ENCODE measurements at places on chromosomes 16 and 17. TPM values are rescaled to one million over a fixed set of nuclear protein-coding genes. Genes with fewer than 3 reads are reported as not detected.
A peak's percentile ranks its signal among the peaks of the same experiment; 100 is the strongest.

DNA sequence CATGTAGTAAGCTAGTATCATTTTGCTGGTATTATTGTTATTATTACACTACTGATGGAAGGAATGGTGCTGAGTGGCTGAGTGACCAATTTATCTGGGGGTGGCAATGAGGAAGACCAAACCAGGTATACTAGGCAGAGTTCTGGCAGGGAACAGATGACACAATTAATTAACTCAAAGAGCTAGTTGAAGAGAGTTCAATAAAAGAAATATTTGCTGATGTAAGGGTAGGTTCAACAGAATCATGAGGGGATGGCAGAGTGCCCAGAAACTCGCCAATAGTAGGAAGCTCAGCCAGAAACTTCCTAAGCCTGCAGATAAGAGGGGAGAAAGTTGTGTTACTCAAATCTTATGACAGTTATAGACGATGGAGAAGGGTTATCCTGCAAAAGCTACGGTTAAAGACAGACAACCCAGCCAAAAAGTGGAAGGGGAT, 352.5 kb downstream of the KCNJ2 start:
- H3K27ac ChIP-seq = no peak overlapping the region
- H3K36me3 ChIP-seq = no peaks in the 10 kb centered on the region
- peaks cover 8% of the 10 kb centered on the region for H3K4me1 ChIP-seq
- H3K27me3 ChIP-seq = no peaks in the 10 kb centered on the region

DNA sequence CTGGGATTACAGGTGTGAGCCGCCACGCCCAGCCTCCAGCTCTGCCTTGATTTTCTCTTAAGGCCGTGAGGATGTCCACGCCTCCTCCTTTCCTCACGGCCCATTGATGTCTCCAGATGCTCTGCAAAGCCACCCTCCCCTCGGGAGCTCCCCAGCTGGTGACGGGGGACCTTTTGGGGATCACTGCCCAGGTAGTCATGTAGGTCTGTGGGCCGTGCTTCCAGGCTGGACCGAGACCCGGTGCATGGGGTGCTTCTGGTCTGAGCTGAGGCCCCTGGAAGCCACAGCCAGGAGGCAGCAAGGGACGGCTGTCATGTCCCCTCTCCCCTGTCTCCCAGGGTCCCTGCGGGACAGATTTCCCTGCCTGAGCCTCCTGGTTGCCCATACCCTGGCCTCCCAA, 277.8 kb downstream of the SEC14L1 start:
- H3K27me3 ChIP-seq = no peaks in the 10 kb centered on the region
- DNase-seq = no peak
- H3K36me3 ChIP-seq = peaks cover 5% of the 10 kb centered on the region

Gene CDH15
- 0.09 TPM for total RNA-seq

Gene SEZ6L2
- total RNA-seq = 6.4 TPM

GRCh38 chr16:66942981-66943380, 7.7 kb downstream of the CES2 start:
- no peaks in the 10 kb centered on the region for H3K4me1 ChIP-seq
- peaks cover 48% of the 10 kb centered on the region for H3K36me3 ChIP-seq
- no peak overlapping the region for H3K4me3 ChIP-seq
- no peaks in the 10 kb centered on the region for H3K27me3 ChIP-seq

DNA sequence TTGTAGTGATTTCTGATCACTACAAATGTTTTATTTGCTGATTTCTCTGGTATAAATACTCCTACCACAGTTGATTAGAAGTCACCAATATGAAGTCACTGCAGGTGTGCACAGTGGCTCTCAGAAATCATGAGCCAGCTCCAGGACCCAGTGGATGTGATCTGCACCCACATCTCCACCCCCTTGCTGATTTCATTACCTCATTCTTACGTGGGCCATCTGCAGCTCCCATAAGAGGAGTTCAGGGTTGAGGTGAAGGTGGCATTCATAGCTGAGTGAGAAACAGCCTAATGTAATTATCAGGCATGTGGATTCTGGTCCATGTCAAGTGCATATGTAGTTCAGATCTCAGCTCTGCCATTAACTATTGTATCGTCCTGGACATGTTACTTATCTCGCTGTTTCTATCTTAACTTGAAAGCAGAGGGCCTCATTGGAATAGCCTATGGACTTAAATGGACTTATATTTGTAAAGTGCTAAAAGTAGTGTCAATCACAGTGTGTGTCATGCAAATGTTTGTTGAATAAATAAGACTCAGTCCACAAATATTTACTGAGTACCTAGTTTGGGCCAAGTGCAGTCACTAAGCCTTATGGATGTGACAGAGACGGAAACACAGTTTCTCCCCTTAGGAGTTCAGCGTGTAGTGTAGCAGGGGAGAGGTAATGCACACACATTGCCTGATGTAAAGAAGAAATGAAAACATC, 40.7 kb upstream of the ZKSCAN2 start:
- no peaks in the 10 kb centered on the region for H3K36me3 ChIP-seq
- H3K4me1 ChIP-seq = no peaks in the 10 kb centered on the region
- DNase-seq = no peak
- no peak overlapping the region for H3K27ac ChIP-seq

- peaks cover 3% of the 10 kb centered on the region for H3K36me3 ChIP-seq
- DNase-seq = peak; percentile 90
- peaks cover 53% of the 10 kb centered on the region for H3K4me1 ChIP-seq
- no peak overlapping the region for H3K27ac ChIP-seq
- no peaks in the 10 kb centered on the region for H3K27me3 ChIP-seq
Observed at GRCh38 chr17:82892899-82893565, 53.2 kb upstream of the ZNF750 start.

DNA sequence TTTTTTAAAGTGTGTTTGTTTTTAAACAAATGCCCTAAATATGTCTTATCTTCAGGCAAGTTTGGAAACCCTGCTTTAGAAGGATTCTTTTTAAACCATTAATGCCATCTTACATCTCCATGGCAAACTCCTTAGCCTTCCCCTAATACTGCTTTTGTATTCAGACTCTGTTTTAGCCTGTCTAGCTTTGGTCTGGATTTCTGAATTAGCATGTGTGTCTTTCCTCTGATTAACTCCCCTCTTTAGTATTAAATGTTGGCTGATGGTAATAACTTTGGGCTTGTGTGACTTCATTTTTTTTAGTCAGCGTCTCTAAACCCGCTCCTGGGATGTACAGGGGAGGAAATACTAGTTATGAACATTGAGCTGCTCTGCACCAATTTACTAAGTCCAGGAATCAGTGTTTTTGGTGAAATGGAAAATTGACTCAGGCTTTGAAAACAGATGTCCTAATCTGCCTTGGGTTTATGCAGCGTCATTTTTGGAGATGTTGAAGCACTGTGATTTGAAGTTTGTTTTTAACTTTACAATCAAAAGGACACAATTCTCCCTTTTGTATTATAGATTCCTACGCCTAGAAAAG, 22.2 kb downstream of the WIPF2 start:
- H3K27ac ChIP-seq = no peak overlapping the region
- no peak for DNase-seq
- no peaks in the 10 kb centered on the region for H3K4me1 ChIP-seq
- no peak overlapping the region for H3K4me3 ChIP-seq
- H3K27me3 ChIP-seq = no peaks in the 10 kb centered on the region
- H3K36me3 ChIP-seq = peaks cover 4% of the 10 kb centered on the region

Gene EVPLL
- 4.0 TPM for total RNA-seq

- H3K36me3 ChIP-seq = no peaks in the 10 kb centered on the region
- peaks cover 4% of the 10 kb centered on the region for H3K27me3 ChIP-seq
- H3K4me1 ChIP-seq = no peaks in the 10 kb centered on the region
- no peak overlapping the region for H3K27ac ChIP-seq
- DNase-seq = no peak
Observed at GRCh38 chr17:76948726-76949342, 80.6 kb downstream of the MGAT5B start.

Gene CYB5B
- total RNA-seq = 69.8 TPM

- DNase-seq = peak; percentile 99
- no peaks in the 10 kb centered on the region for H3K27me3 ChIP-seq
- peaks cover 17% of the 10 kb centered on the region for H3K4me1 ChIP-seq
- H3K4me3 ChIP-seq = no peak overlapping the region
Observed at GRCh38 chr16:11639925-11640899, 28.0 kb upstream of the SNN start.

DNA sequence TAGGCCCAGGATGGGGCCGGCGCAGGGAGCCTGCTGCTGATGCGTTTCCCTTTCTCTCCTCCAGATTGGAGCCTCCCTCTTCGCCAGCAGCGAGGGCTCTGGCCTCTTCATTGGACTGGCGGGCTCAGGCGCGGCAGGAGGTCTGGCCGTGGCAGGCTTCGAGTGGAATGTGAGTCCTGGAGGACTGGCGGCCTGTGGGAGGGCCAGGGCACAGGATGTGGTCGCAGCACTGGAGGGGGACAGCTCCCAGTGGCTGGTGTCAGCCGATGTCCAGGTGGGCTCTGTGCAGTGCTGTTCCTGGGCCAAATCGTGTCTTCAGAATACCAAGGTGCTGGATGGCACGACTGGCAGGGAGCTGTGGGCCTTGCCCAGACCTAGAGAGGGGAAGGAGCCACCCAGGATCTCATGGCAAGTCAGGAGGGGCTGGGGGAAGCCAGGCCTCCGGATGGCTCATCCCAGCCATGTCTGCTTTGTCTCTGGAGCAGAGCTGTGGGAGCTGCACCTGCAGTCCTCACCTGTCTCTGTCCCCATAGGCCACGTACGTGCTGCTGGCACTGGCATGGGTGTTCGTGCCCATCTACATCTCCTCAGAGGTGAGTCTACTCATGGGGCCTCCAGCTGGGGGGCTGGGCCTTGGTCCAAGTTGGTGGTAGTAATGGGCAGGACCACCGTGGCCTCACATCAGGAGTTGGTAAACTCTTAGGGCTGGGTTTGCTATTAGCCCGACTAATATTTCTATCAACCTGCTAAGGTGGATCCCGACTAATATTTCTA, 7.3 kb downstream of the SLC5A10 start:
- no peaks in the 10 kb centered on the region for H3K36me3 ChIP-seq
- H3K4me3 ChIP-seq = no peak overlapping the region
- DNase-seq = no peak
- no peaks in the 10 kb centered on the region for H3K4me1 ChIP-seq
- no peaks in the 10 kb centered on the region for H3K27me3 ChIP-seq

Gene PSMD12
- 47.8 TPM for total RNA-seq
